ENCODE measurements at places on chromosomes 1 and 21.

GRCh38 chr21:37917612-37918011 lies 1.4 kb upstream of the KCNJ6 start:
- DNase-seq: peak; percentile 64

DNA sequence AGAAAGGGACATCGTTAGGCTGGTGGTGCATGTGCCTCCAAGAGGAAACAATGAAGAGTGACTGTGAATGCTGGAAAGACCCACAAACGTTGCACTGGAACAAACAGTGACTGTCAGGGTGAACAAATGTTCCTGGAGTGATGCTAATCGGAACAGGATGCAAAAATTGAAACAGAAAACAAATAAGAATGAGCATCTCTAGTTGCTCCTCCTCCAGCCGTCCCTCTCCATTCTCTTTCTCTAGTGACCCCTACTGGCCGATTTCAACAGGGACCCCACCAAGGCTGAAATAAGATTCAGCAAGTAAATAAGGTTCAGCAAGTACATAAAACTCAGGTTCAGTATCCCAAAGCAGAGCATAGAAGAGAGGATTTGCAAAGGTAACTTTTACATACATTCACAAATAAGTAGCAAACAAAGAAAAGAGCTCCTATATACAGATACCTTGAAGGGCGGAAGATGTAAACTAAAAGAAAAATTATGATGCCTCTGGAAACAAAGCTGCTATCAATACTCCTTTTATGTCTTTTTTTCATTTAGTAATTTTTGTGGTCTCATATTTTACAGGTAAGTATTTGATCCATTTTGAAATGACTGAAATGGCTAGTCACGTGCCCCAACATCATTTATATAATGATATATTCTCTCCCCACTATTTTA lies 836.1 kb upstream of the ADAMTS5 start:
- DNase-seq: peak; percentile 36

DNA sequence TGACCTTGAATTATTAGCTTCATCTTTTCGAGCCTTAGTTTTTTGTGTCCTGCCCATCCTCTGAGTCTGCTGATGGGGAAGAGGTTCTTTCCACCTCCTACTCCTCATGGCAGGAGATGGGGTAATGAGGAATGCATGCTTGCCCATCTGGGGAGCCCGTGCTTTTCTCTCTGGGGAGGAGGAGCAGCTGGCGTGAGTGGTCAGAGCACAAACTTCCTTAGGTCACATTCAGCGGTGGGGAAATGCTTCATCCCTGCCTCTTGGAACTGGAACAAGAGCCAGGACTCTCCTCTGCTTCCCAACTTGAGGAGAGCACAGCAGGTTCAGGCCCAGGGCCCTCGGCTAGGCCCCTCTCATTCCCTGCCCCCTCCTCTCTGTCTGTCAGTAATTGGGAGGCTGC lies 155.0 kb downstream of the PCNX2 start:
- no peak for DNase-seq

DNA sequence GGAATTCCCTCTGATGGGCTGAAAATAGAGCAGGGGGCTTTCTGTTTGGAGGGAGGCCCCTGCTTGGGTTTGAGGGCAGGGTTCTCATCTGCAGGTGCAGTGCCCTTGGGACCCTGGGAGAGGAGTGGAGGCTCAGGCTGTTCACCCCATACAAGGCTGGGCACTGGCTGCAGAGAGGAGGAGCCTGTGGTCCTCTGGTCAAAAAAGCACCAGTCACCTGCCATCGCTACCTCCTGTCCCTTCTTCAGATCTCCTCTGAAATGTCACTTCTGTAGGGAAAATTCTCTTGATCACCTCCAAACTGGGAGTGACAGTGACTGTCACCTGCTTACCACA lies 108.9 kb downstream of the TRABD2B start:
- no peak for DNase-seq

- DNase-seq: no peak
These were observed 37.3 kb downstream of the VANGL2 start for GRCh38 chr1:160437432-160438316.

GRCh38 chr1:9838946-9839345 lies 15.2 kb upstream of the CLSTN1 start:
- DNase-seq: no peak

DNA sequence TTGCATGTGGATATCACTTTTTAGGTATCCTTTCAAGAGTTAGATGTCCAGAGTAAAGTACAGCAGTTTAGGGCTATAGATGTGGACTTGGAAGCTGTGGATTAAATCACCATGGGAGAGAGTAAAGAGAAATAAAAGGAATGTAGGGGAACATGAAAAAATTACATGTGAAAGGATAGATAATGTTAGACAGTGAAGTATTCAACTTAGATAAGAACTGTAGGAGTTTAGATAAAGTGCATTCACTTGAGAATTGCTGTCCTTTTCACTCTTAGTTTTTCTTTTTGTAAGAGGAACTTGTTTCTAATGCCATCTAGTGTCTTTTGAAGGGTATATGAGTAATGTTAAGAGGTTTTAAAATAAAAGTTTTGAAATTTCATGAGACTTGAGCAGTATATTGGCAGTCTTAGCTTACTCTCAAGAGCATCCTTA lies 40.1 kb downstream of the MAST2 start:
- peak; percentile 23 for DNase-seq

DNA sequence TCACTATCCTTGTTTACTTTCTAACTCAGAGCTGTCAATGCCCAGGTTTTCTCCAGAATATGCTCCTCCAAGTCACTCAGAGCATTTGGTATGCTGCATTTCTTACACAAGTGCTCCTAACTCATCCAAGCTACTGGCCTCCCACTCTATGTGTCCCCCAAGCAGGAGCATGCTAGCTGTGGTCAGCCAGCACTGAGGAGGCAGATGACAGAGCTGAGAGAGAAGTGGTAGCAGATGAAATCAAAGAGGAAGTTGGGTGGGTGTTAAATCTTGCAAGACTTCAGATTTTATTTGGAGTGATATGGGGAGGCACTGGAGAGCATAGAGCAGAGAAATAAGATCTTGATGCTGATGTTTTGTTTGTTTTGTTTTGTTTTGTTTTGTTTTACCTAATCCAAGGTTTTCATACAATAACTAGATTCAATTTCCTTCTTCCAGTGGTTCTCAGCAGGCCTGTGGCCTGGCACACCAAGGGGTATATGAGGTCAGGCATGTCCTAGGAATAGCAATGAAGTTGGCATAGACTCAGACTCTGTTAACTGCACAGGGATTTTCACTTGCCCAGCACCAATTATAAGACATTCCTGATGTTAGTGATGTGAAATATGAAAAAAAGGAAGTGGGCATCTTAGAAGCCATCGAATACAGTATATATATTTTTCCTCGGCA lies 3.1 kb upstream of the PGBD5 start:
- DNase-seq: no peak

DNA sequence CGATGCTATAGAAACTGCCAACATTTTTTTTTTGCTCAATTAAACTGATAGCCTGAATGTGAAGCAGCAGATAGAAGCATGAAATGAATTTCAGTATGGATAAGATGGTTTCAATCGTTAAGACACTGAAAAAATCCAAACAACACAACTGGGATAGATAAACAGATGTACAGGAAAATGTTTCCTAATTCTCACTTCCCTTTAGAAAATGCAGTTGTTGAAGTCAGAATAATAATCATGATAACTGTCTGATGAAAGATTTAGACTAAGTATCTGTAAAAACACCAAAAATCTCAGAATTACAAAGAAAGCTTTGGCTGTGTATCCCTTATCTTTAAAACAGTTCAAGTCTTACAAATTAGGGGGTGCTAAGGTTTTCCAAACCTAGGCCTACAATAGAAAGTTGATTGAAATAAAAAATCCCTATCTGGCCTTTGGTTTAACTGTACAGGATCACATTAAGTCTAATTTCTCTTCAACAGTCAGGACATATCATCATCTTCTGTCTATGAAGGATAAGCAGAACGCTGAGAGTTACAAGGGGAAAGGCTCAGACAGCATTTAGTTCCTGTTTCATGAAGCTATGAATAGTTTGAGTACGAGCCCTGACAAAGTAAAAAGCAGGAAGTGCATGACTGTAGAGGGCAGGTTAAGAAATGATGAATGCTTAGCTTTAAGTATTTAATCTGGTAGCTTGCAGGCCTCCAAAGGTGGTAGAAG lies 203.2 kb downstream of the APP start:
- DNase-seq: peak; percentile 17

DNA sequence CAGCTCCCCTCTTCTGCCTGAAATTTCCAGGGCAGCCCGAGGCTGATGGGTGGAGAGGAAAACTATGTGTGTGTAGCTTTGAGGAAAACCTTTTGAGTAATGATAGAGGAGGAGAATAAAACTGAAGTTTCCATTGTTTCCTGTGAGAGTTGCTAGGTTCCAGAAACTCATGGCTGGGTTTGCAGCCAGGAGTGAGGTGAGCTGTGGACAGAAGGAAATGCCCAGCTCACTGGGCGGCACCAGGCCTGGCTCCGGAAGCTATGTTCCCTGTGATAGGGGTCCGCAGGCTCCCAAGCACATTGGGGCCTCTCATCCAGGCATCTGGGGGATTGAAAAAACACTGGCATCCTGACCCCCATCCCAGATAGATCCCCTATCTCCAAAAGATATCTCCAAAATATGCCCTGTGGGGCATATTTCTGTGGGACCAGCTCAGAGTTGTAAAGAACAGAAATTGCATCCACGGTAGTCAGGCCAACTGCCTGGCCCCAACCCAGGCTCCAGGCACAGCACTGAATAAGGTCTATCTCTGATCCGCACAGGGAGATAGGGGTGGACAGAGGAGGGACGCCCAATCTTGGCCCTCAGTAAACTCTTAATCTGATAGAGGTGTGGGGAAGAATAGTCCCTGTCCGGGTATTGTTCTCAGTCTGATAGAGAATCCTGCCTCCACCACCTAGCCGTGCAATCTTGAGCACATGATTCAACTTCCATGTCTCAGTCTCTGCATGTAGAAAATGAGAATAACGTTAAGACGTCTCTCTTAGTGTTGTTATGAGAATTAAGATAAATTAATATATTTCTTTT lies 1.8 kb upstream of the HSPG2 start:
- no peak for DNase-seq

GRCh38 chr1:99917214-99917613 lies 52.6 kb upstream of the SLC35A3 start:
- DNase-seq: no peak

DNA sequence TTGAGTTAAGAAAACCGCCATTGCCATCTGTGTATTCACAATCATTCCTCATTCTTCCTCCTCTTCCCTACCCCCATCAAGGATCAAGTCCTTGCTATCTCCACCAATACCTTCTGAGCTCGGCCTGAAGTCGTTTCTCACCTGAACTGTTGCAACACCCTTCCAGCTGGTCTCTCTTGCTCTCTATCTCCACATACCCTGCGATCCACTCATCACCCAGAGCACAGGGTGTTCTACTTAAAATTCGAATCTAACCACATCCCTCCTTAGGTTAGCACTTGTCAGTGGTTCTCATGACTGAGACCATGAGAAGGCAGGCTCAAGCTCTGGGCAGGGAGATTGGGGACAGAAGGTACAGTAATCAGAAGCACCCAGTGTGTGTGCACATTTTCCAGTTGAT lies 4.6 kb downstream of the IVL start:
- DNase-seq: no peak

- DNase-seq: peak; percentile 78
These were observed 1.7 kb upstream of the KIF26B start for GRCh38 chr1:245153081-245153551.

- DNase-seq: peak; percentile 43
These were observed 725 bp downstream of the SLC25A33 start for GRCh38 chr1:9539829-9540550.

DNA sequence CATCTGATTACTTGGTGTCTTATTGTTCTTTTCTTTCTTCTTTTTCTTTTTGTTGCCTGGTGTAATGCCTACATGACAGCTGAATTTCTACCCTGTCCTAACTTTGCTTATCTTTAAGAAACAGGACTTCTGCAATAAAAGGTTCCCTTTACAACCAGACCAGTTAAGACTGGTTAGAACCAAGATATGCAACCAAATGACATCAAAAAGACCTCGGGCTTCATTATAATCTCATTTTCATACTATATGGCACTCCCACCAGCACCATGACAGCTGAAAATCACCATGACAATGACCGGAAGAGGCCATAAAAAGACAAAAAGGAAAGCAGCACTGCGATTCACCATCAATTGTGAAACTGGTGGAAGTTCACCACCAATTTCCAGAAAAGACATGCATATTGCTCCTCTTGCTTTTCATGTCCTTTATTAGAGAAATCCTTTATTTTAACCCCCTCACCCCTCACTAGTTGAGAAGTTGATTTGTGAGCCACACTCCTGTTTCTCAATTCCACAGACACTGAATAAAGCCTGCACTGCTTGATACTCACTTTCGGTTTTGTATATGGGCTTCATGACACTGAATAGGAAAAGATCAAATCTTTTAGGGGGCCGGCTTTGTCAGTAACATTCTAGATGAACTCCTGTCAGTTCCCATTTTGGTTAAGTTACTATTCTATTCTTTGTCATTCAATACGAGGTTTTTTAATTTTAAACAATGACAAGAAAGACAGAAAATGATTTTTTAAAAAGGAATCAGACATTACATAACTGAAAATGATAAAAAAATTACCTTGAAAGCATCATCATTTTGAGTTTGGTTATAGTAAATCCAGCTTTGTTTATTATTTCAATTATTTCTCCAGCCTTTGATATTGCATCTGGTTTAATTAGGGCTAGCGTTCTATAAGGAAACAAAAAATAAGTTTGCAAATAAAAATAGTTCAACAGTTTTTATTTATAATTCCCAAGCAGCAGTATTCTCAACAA lies 58.1 kb downstream of the NME7 start:
- no peak for DNase-seq

GRCh38 chr1:187960125-187960638 lies 1131.4 kb downstream of the PLA2G4A start:
- no peak for DNase-seq

GRCh38 chr1:64469977-64470664 lies at the start of gene CACHD1:
Gene CACHD1, plus strand, starts transcription at chr1:64470129. Its CDS starts 616 bp downstream, at chr1:64470745.
- DNase-seq: peak; percentile 89

- DNase-seq: peak; percentile 91
These were observed 753 bp downstream of the KIF1B start for GRCh38 chr1:10210841-10211804.

DNA sequence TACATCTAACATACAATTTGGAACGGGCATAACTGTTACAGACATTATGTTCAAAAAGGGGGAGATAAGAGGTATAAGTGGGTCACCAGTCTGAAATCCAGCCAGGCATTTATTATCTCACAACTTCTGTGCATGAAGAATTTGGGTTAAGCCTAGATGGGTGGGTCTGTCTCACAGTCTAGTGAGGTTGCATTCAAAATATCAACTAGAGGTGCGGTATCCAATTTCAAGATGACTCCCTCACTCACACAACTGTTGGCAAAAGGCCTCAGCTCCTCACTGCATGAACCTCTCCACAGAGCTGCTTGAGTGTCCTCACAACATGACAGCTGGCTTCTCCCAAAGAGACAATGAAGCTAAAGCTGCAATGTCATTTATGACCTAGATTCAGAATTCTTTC lies 4.7 kb downstream of the AUNIP start:
- DNase-seq: no peak

- no peak for DNase-seq
These were observed 65.4 kb upstream of the SSBP3 start for GRCh38 chr1:54471588-54471987.

DNA sequence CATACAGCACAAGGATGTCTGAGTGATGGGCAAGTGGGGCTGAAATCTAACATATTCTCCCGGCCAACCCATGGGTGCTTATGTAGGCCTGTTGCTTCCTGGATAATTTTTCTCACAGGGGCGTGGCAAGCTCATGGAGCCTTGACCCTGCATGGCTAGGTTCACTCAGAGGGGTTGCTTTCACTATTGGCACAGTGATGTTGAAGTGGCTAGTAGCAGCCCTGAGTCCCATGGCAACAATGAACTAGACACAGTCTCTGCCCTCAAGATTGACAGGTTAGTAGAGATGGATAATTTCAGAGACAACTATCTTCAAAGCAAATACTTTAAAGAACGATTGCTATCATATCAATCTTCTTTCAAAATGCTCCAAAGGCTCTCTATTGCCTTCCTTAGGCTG lies 6.5 kb upstream of the MAB21L3 start:
- no peak for DNase-seq

Measured in fibroblast of skin of right biceps (primary cell).